ENCODE measurements at places on chromosomes 16 and 17. TPM values are rescaled to one million over a fixed set of nuclear protein-coding genes. Genes with fewer than 3 reads are reported as not detected.
A peak's percentile ranks its signal among the peaks of the same experiment; 100 is the strongest.

GRCh38 chr17:74431568-74432423, at the start of gene GPRC5C:
Gene GPRC5C, plus strand, starts transcription at chr17:74432088. Its CDS starts 7,689 bp downstream, at chr17:74439777.
- DNase-seq = no peak

DNA sequence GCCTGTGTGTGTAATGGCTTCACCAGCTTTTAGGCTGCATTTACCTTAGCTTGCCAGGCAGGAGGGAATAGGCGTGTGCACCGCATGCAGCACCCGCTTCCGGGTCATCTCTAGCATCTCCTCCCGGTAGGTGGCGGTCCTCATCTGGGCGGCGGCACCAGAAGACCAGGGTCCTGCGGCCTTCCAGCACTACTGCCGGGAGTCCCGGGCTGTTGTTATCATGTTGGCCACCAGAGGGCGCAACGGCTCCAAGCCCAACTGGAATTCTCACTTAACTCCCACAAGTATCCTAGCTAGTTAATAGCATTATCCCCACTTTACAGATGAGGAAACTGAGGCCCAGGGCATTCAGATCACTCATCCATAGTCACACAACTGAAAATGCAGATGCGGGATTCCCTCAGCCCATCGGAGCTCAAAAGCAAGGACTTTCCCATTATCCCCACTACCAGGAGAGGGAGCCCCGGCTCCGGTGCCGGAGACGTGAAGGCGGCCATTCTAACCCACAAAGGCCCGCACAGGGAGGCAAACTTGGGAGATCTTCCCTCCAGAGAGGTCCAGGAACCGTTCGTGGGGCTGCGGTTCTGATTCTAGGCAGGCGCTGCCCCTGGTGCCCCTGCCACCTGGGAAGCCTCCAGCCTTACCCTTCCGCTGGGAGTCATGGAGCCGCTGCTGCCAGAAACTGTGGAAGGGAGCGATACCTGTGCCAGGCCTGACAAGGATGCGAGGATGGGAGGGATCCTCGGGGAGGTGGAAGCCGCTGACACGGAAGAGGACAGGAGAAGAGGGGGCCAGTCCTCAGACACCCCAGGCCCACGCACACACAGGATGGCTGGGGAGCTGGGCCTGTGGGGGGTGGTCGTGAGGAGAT, 23.9 kb downstream of the LGALS9 start:
- peak; percentile 76 for DNase-seq

- no peak for DNase-seq
These were observed 16.8 kb upstream of the TRPV2 start for GRCh38 chr17:16398270-16399267.

- DNase-seq = no peak
These were observed 210.1 kb upstream of the MAF start for GRCh38 chr16:79810449-79811189.

The CLDN7 gene
- total RNA-seq = 0.34 TPM
